Left hindlimb (tissue), 1 donor: ENCODE measurements at places on chromosomes 3 and 15.

- no peak for DNase-seq
Observed at GRCh38 chr3:50978991-50979667, 304.4 kb downstream of the DOCK3 start.

- DNase-seq, result no peak
Observed at GRCh38 chr3:177935047-177935446, 601.2 kb upstream of the KCNMB2 start.

DNA sequence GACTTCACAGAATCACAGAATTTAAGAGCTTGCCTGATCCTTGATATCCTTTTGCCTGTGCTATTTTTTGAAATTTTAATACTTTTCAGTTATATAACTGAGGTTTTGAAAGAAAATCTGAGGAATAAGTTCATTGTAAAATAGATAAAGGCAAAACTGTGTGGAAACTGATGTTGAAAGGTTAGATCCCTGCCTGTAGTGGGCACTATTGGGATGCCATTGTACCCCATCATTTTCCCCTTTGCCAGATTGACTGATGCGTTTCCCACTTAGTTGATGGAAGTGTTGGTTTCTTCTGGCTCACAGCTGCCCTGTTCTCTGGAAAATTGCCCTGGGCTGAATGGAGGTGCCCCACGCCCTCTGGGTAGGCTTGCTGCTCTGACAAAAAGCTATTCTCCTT, 387.9 kb downstream of the RBMS3 start:
- DNase-seq, result no peak

GRCh38 chr3:186630950-186631641, 9.1 kb upstream of the FETUB start:
- DNase-seq, result no peak

- DNase-seq, result no peak
Observed at GRCh38 chr3:193797566-193797965, 204.6 kb downstream of the OPA1 start.

GRCh38 chr3:33318710-33319380, 41.6 kb downstream of the FBXL2 start:
- no peak for DNase-seq

DNA sequence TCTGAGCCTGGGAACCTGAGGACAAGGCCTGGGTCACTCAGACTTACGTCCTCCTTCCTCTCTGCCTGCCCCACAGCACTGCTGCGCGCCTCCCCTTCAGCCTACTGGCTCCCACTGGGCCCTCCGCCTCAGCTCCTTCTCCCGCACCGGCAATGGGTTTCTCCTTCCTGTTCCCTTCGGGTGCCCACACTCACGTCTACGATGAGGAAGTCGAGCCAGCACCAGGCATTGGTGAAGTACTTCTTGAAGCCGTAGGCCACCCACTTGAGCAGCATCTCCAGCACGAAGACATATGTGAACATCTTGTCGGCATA, 70.0 kb downstream of the EXOG start:
- no peak for DNase-seq

- DNase-seq, result peak; percentile 74
Observed at GRCh38 chr3:42013691-42014457, 52.0 kb upstream of the ULK4 start.
